Epithelial cell of proximal tubule (primary cell): ENCODE measurements at places on chromosomes 11 and 22.

GRCh38 chr11:64339286-64339685 is 718 bp upstream of the CCDC88B start:
- no peak for DNase-seq

DNA sequence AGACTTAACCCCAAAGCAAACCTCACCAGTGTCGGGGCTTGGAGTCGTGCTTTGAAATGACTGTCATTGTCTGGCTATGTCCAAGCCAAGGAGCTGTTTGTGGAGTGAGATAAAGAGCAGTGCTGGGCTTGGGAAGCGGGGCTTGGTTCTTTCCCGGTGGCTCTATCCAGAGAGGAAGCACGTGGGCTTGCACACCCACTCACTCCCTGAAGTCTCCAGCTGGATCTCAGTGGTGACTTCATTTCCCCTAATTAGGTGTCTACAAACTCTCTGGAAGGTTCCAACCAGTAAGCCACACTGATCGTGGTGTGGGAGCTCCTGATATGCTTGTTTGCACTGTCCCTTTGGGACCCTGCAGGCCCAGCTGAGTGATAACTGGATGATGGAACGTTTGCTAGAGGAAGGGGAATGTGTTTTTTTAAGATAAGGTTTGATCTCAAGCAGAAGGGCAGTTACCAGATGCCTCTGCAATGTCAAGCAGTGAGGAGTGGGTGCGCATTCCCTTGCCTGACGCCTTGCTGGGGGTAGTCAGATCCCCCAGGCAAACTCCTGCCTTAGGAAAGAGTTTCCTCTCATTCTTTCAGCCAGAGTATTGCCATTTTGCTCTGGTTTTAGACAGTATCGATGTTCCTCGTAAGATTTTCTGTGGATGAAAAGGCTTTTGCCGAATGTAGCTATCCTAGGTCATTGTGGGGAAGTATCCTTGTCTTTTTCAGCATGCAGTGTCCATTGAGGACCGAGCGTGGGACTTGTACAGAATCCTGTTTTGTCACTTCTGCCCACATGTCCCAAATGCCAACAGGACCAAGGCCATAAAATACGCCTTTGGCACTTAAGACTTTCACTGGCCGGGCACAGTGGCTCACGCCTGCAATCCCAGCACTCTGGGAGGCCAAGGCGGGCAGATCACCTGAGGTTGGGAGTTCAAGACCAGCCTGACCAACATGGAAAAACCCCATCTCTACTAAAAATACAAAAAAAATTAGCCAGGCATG is 90.9 kb downstream of the MICAL2 start:
- DNase-seq, result no peak

DNA sequence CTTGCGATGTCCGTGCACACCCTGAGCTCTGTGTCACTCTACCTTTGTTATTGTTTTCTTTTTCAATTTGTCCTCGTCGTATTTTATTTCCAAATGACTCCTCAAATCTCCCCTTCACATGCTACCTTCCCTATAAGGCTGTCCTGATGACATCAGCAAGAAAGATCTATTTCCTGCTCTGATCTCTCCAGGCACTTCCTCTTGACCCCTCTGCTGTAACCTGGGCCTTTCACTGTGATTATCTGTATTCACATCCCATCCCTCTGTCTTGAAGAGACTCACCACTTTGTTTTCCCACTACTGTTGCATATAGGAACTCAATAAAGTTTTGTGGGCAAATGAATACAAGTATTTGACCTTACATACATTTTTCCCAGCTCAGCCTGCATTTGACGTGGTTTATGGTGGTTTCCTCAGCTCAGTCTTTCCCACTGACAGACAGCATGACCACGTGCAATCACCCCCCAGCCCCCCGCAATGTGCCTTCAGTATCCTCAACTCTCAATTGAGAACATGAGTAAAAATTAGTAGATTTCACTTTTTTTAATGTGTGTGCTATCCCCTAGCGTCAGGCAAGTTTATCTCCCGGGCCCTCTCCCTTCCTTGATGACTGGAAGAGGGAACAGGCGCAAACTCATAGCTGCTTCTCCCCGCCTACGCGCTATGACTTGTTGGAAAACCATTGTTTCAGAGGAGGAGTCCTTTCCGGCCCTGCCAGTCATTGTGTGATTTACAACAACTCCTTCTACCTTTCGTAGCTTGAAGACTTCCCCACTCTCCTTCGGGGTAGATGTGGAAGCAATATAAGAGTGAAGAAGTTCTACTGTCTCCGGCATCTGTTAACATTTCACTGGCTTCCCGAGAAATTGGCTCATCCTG is 498.5 kb downstream of the NTM start:
- DNase-seq, result no peak

DNA sequence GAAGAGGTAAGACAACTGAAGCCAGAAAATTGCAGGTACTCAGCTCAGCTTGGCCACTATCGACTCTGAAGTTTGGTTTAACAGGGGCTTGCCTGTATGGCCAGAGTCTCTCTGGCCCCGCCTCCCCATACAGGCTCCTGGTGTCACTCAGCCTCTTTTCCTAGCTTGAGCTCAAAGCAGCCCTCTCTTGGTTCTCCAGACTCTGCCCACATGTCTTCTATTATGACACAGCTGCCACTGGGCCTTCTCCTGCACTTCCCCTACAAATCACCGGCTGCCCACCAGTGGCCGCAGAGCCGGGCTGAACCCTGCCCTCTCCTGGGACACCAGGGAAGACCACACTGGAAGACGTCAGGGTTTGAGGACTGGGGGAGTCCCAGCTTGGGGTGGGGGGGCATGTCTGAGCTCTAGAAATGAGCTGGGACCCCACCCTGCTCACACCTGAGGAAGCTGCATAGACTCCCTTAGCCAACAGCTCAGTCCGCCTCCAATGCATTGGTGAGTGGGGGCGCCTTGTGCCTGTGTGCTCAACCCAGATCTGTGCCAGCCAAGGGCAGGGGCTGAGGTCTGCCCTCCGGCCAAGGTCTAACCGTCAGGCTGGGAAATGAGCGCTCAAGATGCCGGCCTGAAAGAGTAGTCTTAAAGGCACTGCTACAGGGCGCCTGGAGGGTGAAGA is 94.4 kb upstream of the LMO1 start:
- no peak for DNase-seq

- DNase-seq, result no peak
These were observed 526.0 kb downstream of the ETS1 start for GRCh38 chr11:128061281-128061871.

DNA sequence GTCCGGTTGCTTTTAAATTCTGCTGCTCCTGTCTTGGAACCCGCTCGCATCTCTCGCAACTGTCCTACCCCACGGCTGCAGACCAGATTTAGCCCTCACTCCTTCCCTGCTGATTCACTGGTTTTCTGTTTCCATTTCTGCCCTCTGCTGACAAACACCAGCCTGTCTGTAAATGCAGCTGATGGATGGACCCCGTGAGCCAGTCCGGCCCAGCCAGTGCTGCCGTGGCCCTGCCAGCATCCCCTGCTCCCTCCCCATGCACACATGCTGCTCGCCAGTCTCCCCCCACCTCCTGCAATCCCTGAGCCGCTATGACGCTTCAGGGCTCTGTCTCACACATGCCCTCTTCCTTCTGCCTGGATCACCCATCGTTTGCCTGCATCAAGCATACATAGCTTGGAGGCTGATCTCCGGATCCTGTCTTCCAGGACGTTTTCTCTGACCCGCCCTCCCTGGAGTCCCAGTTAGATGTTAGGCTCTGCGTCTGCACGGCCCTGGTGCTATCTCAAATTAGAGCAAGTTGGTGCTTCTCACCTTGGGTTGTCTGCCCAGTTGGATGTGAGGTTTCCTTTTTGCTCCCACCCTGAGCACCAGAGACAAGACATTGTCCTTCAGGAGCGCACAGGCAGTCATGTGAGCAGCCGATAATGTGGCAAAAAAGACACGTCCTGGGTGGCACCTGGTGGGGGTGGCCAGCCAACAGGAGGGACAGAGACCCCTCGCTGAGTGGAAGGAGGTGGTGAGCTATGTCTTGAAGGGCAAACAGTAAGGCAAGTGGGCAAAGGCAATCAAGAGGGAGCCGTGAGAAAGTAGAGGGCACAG is 4.3 kb upstream of the ACR start:
- DNase-seq, result no peak

DNA sequence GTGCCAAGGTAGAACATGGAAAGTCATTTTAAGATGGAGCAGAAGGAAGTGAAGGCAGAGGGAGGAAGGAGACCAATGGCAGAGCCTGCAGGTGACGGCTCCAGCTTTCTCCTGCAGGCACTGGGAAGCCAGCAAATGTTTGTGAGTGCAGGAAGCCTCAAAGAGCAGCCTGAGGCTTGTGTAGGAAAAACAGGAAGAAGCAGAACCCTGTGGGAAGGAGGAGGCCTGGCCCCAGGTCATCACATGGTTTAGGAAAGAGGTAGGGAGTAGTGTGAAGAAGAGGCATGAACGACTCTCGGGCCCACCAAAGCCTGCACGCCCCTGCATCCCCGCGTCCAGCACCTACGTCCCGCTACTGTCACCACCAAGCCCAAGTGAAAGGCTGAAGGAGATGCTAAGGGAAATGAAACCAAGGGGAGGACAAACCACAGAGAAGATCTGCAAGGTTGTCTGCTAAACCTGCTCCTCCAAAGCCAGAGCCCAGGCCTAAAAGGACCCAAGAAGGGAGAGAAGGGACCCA is 151.5 kb downstream of the CHST1 start:
- no peak for DNase-seq

- no peak for DNase-seq
These were observed 612 bp downstream of the ASPHD2 start for GRCh38 chr22:26429458-26430286.

GRCh38 chr22:17962168-17962567 is 62.2 kb downstream of the MICAL3 start:
- DNase-seq, result no peak

DNA sequence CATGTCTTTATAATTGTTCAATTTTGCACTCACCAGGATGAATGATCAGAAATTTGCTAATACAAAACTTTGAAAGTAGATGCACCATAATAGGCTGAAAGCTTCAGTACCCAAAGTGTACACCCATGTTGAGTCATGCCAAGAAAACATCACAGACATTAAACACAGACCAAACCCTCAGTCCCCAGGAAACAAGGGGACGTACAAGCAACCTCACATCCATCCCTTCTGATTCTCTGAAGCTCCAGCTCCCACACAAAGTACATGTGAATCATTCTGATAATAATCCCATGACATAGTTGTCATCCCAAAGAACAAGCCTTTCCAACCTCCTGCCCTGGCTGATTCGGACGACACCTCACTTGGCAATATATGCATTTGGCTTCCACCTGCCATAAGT is 183.8 kb downstream of the SNX19 start:
- DNase-seq, result no peak

GRCh38 chr11:133955081-133955891 is 1.5 kb downstream of the IGSF9B start:
- no peak for DNase-seq

DNA sequence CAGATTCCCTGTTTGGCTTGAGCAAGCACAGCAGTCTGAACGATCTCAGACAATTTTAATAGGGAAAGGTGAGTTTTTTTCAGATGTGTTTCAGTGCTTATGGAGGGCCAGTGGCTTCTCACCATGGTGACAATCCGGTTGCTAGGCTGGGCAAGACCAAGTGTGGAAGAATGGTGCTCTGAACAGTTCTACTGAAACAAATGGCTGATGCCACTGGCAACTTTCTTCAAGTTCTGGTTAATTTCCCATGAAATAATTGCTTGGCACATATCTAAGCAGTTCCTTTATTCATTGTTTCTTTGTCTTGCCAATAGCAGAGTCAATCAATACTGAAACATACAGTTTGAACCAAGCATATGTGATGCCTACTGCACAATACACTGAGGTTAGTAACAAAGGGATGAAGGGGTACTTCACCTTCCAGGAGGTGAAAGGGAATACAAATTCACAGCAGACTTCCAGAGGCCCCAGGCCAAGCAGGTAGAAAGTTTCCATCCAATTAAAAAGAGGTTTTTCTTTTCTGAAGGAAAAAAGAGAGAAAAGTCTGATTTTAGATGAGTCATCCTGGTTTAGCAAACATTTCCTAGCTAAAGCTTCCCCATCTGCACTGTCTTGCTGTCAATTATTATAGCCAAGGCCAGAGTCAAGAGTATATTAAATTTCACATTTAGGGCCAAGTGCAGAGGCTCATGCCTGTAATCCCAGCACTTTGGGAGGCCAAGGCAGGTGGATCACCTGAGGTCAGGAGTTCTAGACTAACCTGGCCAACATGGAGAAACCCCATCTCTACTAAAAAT is 21.2 kb upstream of the NDUFC2 start:
- DNase-seq, result no peak

DNA sequence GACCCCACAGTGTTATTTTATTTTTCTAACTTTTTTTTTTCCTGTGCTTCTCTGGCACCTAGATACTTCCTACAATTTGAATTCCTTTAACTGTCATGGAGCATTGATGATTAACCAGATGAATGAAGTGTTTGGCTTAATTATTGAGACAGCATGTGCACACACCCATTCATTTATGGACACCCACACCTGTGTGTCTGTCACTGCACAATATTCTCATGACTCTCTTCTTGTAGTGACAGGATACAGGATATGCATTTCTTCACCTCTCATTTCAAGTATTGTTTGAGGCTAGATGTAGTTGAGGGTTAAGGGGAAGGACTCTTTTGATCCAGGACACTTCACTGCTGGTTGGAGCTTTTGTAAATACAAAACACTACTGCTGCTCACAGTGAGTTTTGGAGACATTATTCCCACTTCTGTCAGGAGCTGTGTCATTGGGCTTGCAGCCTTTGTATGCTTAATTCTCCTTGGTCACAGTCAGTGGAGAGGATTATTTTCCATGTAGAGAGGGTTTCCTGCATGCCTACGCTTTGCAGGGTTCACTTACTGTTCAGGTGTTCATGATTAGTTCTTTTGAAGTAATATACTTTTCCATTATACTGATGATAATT is 33.5 kb downstream of the SPECC1L start:
- peak; percentile 38 for DNase-seq

- DNase-seq, result no peak
These were observed 111.2 kb upstream of the PARVA start for GRCh38 chr11:12266132-12266531.

GRCh38 chr22:36506637-36507517 is at the start of gene FOXRED2:
Gene FOXRED2, minus strand, starts transcription at chr22:36507040. Its CDS starts 618 bp downstream, at chr22:36506422.
- DNase-seq, result no peak

DNA sequence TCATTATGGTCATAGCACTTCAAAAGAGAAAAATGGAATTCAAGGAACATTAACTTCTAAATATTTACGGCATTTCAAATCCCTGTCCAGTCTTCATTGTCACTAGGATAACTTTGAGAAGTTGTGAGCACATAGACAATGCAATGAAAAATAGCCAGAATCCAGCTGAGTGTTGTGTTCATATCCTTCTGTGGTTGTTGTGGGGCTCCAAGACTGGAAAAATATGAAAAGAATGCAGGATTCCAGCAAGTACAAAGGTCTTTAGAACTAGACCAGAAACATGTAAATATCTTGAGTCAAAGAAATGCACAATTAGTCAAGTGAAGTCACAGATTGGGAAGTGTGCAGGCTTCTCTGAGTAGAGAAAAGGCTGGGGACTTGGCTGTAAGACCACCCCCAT is 68.7 kb downstream of the WT1 start:
- peak; percentile 12 for DNase-seq

- no peak for DNase-seq
These were observed 29.5 kb upstream of the FAM181B start for GRCh38 chr11:82763167-82763566.

- peak; percentile 76 for DNase-seq
These were observed 49.7 kb downstream of the RTL6 start for GRCh38 chr22:44448271-44448830.
